Activated B cell treated with CpG ODN at 0.5 μM for 24 hours (primary cell): ENCODE measurements at places on chromosomes 3 and 15.

DNA sequence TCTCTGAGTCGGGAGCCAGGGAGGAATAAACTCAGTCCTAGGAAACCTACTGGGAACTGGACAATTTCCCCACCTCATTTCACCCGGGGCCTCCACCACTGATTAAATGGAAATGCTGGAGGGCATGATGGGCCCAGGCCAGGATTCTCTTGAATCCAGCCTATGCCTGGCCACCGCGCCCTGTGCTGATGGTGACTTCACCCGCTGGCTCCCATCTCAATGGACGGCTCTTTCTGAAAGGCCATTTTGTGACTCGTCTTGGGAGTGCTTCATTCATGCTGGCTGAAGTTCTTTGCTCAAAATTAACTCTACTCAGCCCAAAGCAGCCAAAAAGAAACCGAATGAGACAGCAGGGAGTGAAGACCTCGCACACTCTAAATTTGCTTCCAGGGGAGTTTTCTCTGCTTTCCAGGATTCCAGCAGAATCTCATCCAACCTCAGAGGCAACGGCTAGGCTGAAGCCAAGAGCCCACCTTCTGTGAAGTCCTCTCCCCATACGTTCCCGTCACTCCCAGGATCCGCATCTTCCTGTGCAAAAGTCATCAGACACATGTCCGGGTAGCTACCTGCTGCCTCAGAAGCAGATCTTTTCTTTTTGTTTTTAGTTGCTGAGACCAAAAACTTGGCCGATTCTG, 266.0 kb upstream of the ICE2 start:
- DNase-seq: no peak

DNA sequence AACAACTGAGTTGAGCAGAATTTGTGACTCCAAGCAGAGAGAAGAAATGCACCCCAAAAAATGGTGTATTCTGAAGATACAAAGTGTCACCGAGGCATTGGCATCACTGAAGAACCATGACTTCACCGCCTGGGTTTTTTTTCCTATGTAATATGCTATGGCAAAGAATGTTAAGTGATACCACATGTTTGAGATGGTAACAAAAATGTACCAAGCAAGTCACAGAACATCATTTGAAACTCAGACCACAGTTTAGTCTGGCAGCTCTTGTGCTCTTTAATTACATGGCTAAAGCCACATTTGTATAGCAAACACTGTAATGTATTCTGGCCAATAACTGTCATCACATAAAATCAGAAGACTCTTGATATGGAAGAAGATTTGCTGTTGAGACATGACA, 323.5 kb downstream of the ULK4 start:
- no peak for DNase-seq

DNA sequence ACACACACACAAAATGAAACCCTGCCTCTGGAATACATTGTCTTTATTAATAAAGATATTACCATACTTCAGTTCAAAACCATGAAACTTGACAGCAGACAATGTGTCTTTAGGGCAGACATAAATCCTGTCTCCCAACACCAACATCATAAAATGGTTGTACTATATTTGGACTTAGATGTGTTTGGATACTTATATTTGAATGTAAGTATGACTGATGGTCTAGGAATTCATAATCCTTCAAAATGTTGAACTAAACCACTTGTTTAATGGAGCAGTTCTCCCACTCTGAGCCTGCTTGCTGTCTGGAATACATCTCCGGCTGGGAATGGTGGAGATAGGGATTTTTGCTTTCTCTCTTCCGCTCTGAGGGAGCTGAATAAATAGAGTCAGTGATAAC, 10.6 kb downstream of the FBN1 start:
- DNase-seq: no peak

DNA sequence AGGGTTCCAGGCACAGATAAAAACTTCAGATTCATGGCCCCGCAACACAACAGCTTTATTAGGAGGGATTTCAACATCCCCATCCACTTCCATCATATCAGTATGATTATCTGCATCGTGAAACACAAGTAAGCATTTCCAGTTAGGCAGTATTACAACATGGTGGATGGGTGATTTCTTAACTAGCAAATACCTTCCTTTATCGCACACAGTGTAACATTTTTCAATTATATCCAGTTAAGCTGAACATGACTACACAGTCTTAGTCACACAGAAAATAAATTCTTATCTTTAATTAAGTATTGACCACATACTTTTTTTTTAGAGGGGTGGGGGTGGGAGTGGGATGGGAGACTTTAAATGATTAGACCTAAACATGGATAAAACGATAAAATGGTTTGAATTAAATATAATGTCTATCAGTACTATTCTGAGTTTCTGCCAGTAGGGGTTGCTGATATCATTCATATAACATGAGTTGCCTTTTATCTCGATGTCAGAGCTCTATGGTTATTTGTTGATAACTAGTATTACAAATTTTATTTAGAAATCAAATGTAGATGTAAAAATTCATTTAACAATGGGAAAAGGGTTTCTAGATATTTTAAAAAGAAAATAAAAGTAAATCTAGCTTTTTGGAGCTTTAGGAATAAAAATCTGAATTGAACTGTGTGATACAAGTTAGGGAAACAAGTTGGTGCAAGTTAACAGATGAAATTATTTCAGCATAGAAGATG, 146.6 kb downstream of the TBL1XR1 start:
- DNase-seq: no peak

DNA sequence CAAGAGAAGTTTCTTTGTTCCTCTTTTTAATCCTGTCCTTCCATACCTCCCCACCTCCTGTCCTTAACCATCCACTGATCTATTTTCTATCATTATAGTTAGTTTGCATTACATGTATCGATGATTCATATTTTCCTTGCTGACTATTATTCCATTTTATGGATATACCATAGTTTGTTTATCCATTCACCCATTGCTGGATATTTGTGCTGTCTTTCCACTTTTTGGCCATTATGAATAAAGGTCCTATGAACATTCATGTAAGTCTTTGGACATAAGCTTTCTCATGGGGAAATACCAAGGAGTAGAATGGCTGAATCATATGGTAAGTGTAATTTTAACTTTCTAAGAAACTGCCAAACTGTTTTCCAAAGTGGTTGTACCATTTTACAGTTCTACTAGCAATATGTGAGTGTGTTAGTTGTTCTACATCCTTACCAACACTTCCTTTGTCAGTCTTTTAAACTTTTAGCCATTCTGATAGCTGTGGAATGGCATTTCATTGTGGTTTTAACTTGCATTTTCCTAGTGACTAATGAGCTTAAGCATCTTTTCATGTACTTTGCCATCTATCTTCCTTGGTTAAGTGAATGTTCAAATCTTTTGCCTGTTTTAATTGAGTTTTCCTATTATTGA, 11.7 kb downstream of the ATP6V1A start:
- DNase-seq: no peak

GRCh38 chr3:22835041-22835440, 368.1 kb upstream of the UBE2E2 start:
- no peak for DNase-seq
